ENCODE measurements at places on chromosomes 6 and 20. TPM values are rescaled to one million over a fixed set of nuclear protein-coding genes. Genes with fewer than 3 reads are reported as not detected.

TREML1 gene
- not detected for total RNA-seq

KCNQ2 gene
- not detected for total RNA-seq

DNA sequence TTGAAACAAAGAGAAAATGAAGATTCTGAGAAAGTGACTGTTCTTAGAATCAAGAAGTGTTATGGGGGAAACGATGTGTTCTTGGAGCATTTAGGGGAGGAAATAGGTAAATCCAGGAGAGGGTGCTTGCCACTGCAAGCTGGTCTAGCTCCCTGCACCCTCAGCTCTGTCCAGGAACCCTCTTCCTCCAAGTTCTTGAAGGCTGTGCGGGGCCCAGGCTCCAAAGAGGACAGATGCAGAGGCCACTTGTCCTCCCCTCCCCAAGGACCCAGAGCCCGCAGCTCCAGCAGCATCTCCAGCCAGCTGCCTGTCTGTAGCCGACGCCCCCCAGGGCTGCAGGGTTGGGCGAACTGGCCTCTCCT, 87.9 kb downstream of the CDC5L start:
- DNase-seq: no peak

ROMO1 gene
- 118 TPM for total RNA-seq

LBP gene
- under 0.01 TPM for total RNA-seq

DNA sequence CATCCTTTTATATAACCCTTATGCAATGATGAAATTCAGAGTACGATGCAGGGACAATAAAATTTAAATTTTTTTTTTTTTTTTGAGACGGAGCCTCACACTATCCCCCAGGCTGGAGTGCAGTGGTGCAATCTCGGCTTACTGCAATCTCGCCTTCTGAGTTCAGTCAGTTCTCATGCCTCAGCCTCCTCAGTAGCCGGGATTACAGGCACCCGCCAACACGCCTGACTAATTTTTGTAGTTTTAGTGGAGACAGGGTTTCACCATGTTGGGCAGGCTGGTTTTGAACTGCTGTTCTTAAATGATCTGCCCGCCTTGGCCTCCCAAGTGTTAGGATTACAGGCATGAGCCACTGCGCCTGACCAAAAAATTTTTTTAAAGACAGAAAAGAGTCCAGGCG, 15.2 kb downstream of the MTO1 start:
- DNase-seq: no peak

DNA sequence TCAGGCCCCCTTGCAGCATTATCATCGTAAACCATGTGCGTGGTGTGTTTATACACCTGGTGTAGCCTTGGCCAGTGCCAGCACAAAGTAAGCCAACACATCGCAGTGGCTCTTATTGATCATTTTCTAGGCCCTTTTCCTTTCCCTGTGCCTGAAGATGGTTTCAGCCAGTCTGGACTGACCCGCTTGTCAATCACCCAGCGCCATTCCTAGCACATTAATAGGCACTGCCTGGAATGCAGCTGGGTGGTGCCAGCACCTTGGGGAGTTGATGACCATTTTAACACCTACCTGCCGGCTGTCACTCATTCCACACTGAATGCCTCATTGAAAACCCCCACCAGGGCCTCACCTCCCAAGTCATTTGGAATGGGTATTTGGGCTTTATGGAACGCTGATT, 4.9 kb upstream of the UQCC2 start:
- DNase-seq: no peak

FAM209B gene
- not detected for total RNA-seq

- DNase-seq: no peak
Measured at GRCh38 chr6:45502456-45502855, 124.7 kb upstream of the SUPT3H start.
